Mammary epithelial cell (primary cell): ENCODE measurements at places on chromosomes 3 and 15. TPM values are rescaled to one million over a fixed set of nuclear protein-coding genes. Genes with fewer than 3 reads are reported as not detected.

GRCh38 chr15:69076756-69077155 is 62.3 kb downstream of the NOX5 start:
- no peak for DNase-seq

DNA sequence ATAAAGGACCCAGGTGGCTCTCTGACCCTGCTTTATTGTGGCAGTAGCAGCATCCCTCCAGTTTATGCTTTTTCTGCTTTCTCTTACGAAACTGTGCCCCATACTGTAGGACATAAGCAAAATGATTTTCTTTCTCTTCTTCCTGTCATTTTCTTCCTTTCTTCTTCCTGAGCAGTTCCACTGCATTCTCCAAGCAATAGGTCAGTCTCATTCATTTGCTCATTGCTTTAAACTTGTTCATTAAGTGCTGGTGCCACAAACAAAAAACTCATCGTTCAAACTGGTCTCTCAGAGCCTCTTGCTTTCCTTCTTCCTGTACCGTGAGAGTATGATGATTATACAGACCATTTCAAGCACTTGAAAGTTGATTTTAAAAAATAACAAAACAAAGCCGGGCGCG is 66.8 kb downstream of the PDE8A start:
- DNase-seq: no peak

GRCh38 chr15:33848011-33848410 is 120.3 kb upstream of the CHRM5 start:
- DNase-seq: no peak

Gene CHST13
- not detected in 2 replicates for total RNA-seq

Gene CIB2
- total RNA-seq: 6.5 TPM
